ENCODE measurements at places on chromosomes 13 and 19.

DNA sequence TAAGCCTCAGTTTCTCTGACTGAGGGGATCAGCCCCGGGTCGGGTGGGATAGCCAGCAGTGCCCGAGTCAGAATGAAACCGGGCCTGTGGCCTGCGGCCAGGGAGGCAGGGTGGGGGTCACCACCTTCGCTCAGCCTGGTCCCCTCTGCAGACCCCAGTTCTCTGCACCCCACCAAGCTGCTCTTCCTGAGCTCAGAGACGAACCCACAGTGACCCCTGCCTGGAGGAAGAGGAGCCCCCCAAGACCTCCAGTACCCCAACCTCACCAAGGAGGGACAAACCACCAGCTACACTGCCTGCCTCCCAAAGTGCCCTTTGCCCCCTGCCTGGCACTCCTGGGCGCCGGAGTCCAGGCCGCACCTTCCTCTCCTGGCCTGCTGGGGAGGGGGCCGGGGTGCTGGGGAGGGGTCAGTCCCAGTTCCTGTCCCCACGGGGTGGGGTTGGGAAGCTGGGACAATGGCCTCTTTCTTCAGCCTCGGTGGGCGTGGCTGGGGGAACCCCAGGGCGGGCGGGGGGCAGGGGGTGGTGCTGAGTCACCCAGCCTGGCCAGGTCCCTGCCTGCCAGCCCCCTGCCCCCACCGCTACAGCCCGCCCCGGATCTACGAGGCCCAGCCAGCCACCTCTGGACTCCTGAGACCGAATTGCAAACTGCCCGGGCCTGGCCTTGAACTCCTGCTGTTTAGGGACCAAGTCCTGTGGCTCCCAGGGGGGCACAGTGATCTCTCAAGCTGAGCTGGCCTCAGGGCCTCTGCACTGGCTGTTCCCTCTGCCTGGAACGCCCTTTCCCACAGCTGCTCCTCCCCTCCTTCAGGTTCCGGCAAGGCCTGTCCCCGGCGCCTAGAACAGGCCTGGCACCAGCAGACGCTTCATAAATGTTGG lies 14.3 kb downstream of the ZBTB7A start:
- DNase-seq = peak; percentile 55

DNA sequence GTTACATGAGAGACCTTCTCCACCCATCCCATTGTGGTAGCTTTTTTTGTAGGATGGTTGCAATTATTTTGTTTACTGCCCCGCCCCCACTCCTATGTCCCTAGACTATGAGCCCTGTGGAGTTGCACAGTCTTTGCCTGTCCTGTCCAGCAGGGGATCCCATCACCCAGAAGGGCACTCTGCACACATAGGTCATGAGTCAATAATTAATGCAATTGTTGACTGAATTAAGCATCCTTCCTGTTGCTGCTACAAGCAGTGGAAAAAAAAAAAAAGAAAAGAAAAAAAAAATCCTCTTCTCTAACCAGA lies 14.2 kb downstream of the C19orf81 start:
- no peak for DNase-seq

DNA sequence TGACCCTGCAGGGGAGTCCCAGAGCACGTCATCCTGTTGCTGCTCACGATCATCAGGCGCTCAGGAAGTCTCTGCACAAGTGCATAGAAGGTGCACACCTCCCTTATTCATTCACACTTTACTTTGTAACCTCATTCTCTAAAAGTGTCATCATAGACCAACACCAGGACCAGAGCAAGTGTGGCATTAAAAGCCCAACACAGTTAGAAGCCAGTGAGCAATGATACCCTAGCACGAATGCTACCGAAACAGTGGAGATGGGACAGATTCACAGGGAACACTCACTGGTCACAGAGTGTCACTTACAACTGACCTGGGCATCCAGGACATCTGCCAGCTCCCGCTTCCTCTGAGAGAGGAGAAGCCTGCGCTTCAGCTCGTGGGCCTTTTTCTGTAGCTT lies 17.0 kb downstream of the HAUS8 start:
- no peak for DNase-seq

DNA sequence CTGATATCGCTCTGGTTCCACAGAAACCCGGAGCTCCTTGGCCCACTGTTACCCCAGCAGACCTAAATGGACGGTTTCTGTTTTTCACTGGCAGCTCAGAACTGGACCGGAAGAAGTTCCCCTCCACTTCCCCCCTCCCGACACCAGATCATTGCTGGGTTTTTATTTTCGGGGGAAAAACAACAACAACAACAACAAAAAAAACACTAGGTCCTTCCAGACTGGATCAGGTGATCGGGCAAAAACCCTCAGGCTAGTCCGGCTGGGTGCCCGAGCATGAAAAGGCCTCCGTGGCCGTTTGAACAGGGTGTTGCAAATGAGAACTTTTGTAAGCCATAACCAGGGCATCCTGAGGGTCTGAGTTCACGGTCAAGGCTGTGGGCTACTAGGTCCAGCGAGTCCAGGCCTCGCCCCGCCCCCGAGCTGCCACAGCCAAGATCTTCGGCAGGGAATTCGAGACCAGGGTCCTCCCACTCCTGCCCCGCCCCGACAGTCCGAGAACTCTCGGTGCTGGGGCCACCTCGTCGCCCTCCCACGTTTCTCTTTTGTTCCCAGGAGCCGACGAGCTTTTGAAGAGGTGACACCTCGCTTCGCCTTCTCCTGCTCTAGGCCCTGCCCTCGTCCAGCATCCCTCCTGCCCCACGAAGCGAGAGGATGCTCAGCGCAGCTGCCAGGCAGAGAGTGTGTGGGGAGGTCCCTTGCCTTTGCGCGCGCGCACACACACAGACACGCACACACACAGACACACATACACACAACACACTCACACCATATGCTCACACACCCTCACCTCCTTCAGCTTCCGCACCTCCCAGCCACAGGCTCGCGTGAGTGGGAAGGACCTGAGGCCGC lies 8.8 kb downstream of the ZIC2 start:
- DNase-seq = no peak

DNA sequence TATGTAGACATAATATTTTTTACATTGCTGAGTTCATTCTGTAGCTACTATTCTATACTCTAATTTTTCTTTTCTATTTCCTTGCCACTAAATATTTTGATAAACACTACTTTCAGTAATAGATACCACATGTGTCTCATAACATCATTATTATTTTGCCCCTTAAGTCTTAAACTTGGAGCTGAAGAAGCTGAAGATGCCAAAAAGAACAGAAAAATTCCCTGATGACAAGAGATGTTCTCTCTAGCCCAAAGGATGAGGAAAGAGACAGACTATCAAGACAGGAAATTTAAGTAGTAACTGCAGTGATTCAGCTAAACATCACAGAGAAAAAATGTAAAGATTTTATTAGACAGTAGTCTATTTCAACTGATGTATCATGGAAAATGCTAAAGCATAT lies 322.0 kb upstream of the KLHL1 start:
- no peak for DNase-seq

DNA sequence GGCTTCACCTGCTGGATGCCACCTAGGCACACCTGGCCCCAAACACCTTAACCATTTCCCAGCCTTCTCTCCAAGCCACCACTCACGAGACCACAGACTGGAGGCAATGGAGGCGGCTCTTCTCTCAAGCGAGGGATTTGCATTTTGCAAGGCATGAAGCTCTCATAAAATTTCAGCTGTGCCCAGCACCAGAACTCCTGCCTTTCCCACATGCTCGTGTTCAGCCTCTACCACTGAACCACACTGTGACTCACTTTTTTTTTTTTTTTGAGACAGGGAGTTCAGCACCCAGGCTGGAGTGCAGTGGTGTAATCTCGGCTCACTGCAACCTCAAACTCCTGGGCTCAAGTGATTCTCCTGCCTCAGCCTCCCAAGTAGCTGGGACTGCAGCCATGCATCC lies 10.6 kb downstream of the NANOS3 start:
- DNase-seq = peak; percentile 47

Data from EL (cell line).